HS-27A (cell line): ENCODE measurements at places on chromosomes 6 and 20.
A peak's percentile ranks its signal among the peaks of the same experiment; 100 is the strongest.

DNA sequence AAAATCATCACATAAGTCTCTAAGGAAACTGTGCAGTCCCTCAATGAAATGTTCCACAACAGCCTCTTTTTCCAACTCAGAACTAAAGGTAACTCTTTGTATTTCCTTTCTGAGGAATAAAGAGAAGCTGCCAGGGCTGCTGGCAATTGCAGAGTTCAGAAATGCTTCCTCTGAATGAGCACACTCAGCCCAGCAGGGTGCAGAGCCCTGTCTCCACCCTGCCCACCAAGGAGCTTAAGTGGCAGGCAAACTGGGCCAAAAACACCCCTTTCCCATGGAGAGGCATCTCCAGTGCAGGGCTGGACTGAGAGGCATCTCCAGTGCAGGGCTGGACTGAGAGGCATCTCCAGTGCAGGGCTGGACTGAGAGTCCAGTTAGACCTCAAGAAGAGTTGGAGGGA, 255.4 kb downstream of the GMPR start:
- DNase-seq: no peak

GRCh38 chr20:4111440-4112411, 96.4 kb upstream of the RNF24 start:
- DNase-seq: no peak

- DNase-seq: no peak
Observed at GRCh38 chr6:163782436-163783003, 368.0 kb downstream of the QKI start.

- DNase-seq: peak; percentile 47
Observed at GRCh38 chr20:4973330-4974097, 27.8 kb downstream of the SLC23A2 start.

GRCh38 chr6:144785056-144785455, 499.9 kb downstream of the UTRN start:
- DNase-seq: no peak

GRCh38 chr20:2612073-2612472, 40.4 kb upstream of the NOP56 start:
- DNase-seq: no peak

GRCh38 chr20:23754731-23755130, 4.0 kb upstream of the CST1 start:
- DNase-seq: peak; percentile 11

GRCh38 chr6:28449056-28449455, 5.8 kb upstream of the ZSCAN23 start:
- no peak for DNase-seq

GRCh38 chr20:2619961-2620595, 32.4 kb upstream of the NOP56 start:
- DNase-seq: peak; percentile 26

DNA sequence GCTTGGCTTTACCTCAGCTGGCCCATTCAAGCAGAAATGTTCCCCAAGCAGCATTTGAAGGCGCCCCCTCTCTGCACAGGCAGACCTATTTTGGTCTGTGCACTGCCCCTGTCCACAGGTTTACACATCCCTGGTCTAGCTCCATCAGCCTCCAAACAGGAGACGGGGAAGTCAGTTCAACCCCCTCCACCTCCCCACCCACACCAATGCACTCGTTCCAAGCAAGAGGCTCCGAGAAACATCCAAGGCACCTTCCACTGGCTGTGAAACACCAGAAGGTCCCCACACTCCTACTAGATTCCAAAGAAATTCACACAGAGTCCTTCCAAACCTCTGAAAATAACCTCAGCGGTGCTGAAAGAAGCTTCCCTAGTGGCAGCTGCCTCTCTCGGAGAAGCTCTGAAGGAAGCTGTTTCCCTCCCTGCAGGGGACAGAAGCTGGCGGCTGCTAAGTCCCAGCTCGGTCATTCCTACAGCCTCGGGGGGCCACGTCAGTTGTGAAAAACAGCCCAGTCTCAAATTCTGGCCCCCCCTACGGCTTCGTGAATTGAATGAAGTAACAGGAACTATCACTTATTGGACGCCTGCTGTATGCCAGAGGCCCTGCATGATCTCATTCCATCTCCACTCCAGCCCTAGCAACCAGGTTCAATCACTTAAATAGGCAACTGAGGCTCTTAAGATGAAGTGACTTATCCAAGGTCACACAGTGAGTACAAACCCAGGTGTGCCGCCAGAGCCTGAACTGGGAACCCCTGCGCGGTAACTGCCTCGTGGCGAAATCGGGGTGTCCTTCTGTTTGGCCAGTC, 815 bp downstream of the SPATA2 start:
- DNase-seq: no peak

DNA sequence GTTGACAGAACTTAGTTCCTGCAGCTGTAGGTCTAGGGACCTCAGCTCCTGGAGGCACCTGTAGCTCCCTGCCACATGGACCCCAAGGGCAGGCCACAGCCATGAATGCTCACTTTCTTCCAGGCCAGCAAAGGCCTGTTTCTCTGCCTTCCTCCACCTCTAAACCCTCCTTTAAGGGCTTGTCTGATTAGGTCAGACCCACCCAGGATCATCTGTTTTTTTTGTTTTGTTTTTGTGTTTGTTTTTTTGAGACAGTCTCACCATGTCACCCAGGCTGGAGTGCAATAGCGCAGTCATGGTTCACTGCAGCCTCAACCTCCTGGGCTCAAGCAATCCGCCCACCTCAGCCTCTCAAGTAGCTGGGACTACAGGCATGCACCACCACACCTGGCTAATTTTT, 11.5 kb upstream of the BCAS4 start:
- DNase-seq: no peak

- no peak for DNase-seq
Observed at GRCh38 chr20:36398515-36398914, 92.4 kb downstream of the DLGAP4 start.

GRCh38 chr6:104625536-104625935, 234.2 kb downstream of the HACE1 start:
- peak; percentile 73 for DNase-seq

- DNase-seq: no peak
Observed at GRCh38 chr6:35454391-35455110, 2.4 kb downstream of the FANCE start.

DNA sequence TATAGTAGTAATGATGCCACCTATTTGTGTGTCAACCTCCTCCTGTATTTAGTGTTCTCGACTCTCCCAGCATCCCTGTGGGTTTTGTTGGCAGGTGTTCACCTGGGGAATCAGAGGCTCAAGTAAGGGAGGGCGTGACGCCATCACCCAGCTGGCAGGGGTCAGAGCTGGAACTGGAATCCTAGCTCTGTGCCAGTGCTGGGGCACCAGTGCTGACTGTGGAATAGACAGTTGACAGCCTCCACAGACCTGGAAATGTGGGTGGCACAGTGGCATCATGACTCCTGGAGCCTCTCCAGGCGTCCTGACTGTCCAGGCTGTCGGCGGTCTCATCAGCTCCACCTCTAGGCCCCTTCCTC, 102.8 kb downstream of the SYCP2 start:
- no peak for DNase-seq

GRCh38 chr20:31827059-31827458, 7.9 kb downstream of the MYLK2 start:
- DNase-seq: no peak

- no peak for DNase-seq
Observed at GRCh38 chr6:44266347-44266746, 996 bp upstream of the NFKBIE start.

GRCh38 chr20:51643390-51643789, 100.9 kb upstream of the NFATC2 start:
- no peak for DNase-seq

DNA sequence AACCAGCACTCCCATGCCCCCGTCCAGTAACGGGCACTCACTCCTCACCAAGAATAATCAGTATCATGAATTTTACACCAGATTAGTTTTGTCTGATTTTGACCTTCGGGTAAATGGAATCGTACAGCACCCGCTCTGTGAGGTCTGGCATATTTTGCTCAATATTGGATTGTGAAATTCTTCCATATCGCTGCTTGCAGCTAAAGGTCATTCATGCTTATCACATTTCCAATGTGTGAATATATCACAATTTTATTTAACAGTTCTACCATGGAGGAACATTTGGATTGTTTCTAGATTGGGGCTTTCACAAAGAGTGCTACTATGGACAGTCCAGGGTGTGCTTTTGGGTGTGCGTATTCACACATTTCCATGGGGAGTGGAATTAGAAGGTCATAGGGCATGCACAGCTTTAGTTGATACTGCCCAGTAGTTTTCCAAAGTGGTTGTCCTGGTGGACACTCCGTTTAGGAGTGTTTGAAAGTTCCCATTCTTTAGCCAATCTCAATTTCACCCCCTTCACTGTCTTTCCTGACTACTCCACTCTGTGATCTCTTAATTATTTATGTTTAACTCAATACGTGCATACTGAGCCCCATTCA, 86.6 kb downstream of the ISM1 start:
- no peak for DNase-seq

- DNase-seq: no peak
Observed at GRCh38 chr6:41239467-41240159, 11.5 kb downstream of the TREML4 start.

GRCh38 chr6:153145591-153145990, 14.5 kb upstream of the RGS17 start:
- no peak for DNase-seq

DNA sequence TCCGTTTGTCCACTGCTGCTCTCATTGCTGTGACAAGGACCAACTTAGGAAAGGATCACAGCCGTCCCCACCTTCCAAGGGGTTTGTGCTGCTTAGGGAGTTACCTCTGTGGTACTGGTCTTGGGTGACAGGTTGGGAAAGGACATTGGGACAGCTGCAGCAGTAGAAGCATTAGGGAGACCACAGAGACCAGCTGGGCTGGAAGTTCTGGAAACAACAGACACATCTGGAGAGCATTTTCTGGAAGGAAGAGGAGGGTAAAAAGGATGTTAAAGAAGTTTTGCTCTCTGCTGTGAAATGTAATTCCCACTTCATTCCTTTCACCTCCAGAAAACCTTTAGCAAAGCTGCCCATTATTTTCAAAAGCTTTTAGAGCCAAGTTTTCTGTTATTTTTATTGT, 304.2 kb downstream of the LRFN2 start:
- no peak for DNase-seq

GRCh38 chr6:23534351-23534750, 591.7 kb upstream of the NRSN1 start:
- no peak for DNase-seq

GRCh38 chr6:107409942-107410341, 49.4 kb downstream of the PDSS2 start:
- no peak for DNase-seq

DNA sequence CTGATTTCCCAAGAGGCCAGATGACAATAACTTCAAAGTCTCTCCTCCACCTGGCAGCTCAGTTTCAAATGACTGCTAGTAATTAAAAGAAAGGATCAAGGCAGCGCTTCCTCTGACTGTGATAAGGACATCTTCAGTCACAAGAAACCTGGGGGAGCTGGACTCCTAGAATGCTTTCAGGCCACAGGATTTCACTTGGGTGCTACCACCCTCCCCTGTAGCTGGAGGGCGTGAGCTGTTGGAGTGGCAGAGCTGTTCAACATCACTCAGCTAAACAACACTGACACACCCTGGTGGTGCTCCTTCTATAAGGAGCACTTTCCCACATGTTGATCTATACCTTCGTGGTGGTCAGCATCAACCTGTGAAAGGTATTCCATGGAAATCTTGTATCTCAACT, 2.2 kb upstream of the CNR1 start:
- DNase-seq: no peak

- DNase-seq: no peak
Observed at GRCh38 chr6:168148231-168148849, 69.3 kb upstream of the FRMD1 start.

DNA sequence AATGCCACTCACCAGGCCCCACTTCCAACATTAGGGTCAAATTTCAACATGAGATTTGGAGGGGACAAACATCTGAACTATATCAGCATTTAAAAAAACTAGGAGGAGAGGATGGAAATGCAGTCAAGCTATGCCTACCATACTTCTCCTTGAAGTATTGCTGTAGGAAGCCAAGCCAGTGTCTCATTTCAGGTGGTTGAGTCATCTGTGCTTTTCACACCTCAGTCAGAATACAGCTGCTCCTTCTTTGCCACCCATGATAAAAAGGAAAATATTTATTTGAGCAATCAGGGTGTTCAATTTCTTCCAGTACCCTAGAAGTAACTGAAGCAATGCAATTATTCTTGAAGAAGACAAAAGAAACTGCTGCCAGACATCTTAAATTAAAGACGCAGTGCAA, 47.0 kb upstream of the EEF1E1 start:
- DNase-seq: no peak

- DNase-seq: no peak
Observed at GRCh38 chr6:130615816-130616215, 211.4 kb upstream of the SMLR1 start.

- no peak for DNase-seq
Observed at GRCh38 chr6:106924694-106925523, 49.6 kb downstream of the CD24 start.

- DNase-seq: no peak
Observed at GRCh38 chr6:118859517-118860064, 34.4 kb upstream of the ASF1A start.

DNA sequence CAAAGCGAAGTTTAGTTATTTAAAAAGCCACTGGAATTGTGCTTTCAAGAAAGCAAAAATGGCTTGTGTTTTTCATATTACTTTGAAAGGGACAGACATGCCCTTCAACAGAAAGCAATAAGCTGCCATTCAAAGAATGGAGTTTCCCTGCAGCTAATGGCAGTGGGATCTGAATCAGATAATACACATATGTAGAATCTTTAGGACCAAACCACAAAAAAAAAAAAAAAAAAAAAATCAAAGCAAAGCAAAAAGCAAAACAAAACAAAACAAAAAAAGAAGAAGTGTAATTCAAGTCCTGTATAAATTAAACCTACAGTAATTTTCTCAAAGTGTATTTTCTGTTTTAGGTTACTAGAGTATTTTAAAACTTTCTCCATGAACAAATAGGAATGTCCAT, 63.6 kb upstream of the ZNF217 start:
- no peak for DNase-seq

DNA sequence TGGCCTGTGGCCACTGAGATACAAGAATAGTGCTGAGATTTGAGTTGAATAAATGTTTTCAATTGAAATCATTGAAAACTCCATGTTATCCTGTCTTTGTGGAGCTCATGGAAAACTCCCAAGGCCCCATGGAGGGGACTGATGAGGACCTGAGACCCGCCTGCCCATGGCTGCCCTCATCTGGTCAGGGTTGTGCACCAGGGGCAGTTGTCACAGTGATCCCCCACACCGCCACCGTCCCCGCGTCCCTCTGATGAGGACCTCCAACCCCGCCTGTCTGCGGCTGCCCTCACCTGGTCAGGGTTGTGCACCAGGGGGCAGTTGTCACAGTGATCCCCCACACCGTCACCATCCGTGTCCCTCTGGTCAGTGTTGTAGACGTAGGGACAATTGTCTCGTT, 27.8 kb downstream of the THBS2 start:
- DNase-seq: no peak

GRCh38 chr6:128513878-128514277, 6.5 kb downstream of the PTPRK start:
- no peak for DNase-seq
